ENCODE measurements at places on chromosomes 2 and 18.

GRCh38 chr2:241941691-241942301 is 72.3 kb downstream of the RTP5 start:
- no peak for DNase-seq

- no peak for DNase-seq
Measured at GRCh38 chr2:55000341-55000740, 49.9 kb downstream of the RTN4 start.

DNA sequence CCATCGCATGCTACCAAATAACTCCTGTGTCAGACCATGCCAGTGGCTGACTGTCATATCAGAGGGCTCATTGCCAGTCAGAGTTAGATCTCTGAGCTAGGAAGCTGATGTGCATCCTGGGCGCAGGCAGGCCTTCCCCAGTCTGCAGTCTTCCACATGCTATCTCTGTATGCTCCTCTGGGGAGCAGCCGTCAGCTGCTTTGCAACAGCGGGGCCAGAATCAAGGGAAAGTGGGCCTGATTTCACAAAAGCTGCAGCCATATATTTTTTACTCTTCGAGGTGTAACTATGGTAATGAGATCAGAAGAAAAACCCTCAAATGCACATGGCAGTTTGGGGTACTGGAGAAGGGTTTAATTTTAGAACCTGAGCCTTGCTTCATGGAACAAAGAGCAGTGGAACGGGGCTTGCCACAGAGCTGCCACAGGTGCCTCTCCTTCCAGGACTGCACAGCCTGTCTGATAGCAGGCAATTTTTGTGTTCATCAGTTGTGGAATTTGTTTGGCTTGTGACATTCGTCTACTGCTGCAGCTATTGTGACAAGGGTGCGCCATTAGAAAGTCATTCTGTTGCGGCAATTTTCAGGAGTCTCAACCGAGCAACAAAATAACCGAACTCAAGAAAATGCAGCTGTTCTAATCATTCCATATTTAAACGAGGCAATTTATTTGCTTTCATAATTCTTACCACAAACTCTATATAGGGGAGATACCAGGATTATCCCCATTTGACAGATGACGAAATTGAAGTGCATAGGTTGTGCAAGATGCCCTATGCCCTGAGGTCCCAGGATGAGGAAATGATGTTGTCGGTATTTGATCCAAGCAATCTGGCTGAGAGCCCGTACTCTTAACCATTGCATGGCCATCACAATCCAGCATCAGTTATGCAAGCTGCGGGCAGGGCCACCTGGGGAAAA is 109.6 kb upstream of the CYRIA start:
- DNase-seq: peak; percentile 14

GRCh38 chr18:12336887-12337286 is 28.8 kb downstream of the TUBB6 start:
- no peak for DNase-seq

- DNase-seq: no peak
Measured at GRCh38 chr18:59024829-59025228, 114.9 kb upstream of the SEC11C start.

- no peak for DNase-seq
Measured at GRCh38 chr18:62556397-62556796, 33.6 kb downstream of the ZCCHC2 start.

DNA sequence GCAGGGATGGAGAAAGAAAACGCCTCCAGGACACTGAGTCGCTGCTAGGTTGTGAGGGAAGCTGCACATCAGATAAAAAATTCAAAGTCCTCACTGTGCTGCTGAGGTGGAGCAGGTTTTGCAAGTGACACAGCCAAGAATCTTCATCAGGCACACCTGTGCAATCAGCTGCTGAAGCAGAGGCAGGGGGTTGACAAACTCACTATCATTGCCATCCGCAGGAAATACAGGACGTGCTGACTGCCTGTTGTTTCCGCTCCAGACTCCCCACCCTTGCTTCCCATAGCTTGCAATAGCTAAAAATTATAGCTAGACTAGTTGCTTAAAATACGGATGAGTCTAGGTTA is 147.8 kb upstream of the FHL2 start:
- DNase-seq: no peak

DNA sequence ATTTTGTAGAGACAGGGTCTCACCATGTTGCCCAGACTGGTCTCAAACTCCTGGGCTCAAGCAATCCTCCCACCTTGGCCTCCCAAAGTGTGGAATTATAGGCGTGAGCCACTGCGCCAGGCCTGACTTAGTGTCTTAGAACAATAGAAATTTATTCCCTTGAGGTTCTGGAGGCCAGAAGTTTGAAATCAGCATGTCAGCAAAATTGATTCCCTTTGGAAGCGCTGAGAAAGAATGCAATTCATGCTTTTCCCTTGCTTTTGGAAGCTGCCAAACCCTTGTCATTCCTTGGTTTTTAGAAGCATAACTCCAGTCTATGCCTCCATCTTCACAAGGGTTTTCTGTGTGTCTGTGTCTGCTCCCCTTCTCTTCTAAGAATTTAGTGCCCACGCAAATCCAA is 20.7 kb downstream of the ST8SIA3 start:
- DNase-seq: no peak

DNA sequence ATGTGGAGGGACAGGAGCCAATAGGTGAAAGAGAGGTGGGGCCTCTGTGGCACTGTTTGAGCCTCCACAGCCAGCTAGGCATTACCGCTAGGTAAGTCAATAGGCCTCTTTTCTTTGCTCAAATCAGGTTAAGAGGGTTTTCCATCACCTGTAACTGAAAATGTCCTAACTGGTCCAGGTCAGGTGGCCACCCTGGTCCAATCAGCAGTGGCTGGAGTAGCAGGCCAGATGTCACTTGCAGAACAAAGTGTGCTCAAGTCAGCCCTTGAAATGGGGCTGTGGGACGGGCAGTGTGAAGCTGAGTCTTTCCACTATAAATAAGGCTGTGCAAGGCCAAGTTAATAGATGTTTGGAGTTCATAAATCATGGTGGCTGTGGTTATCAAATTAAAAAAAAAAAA is 20.9 kb downstream of the FBXO36 start:
- no peak for DNase-seq

GRCh38 chr2:198273660-198274059 is 469.3 kb downstream of the PLCL1 start:
- DNase-seq: no peak

- DNase-seq: no peak
Measured at GRCh38 chr2:196376984-196377877, 205.9 kb upstream of the STK17B start.

GRCh38 chr2:15584767-15585469 is 6.8 kb upstream of the DDX1 start:
- DNase-seq: no peak

- no peak for DNase-seq
Measured at GRCh38 chr2:43000242-43001054, 208.1 kb upstream of the HAAO start.

GRCh38 chr2:225033440-225034318 is 8.6 kb downstream of the DOCK10 start:
- no peak for DNase-seq

DNA sequence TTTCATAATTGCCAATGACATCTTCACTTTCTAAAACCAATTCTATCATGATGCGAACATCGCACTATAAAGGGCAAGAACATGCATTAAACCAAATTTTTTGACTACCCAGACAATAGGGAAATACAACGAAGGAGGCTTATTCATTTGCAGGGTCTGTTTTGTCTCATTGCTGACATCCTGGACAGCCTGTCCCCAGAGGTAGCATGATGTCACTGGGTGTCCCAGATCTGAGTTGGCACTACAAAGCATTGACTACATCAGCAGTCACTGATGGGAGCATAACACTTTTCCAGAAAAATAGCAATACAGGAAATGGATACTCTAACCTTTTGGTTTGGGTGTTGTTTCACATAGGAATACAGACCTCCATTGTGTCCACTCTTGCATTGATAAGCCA is 180.3 kb downstream of the TMEM182 start:
- DNase-seq: no peak

GRCh38 chr2:226791056-226791486 is 8.5 kb downstream of the IRS1 start:
- DNase-seq: no peak

Measured in progenitor cell of endocrine pancreas (in vitro differentiated cells).